ENCODE measurements at places on chromosomes 6 and 20. TPM values are rescaled to one million over a fixed set of nuclear protein-coding genes. Genes with fewer than 3 reads are reported as not detected.

- no peak for DNase-seq
Observed at GRCh38 chr6:98458708-98459107, 375.7 kb upstream of the POU3F2 start.

DNA sequence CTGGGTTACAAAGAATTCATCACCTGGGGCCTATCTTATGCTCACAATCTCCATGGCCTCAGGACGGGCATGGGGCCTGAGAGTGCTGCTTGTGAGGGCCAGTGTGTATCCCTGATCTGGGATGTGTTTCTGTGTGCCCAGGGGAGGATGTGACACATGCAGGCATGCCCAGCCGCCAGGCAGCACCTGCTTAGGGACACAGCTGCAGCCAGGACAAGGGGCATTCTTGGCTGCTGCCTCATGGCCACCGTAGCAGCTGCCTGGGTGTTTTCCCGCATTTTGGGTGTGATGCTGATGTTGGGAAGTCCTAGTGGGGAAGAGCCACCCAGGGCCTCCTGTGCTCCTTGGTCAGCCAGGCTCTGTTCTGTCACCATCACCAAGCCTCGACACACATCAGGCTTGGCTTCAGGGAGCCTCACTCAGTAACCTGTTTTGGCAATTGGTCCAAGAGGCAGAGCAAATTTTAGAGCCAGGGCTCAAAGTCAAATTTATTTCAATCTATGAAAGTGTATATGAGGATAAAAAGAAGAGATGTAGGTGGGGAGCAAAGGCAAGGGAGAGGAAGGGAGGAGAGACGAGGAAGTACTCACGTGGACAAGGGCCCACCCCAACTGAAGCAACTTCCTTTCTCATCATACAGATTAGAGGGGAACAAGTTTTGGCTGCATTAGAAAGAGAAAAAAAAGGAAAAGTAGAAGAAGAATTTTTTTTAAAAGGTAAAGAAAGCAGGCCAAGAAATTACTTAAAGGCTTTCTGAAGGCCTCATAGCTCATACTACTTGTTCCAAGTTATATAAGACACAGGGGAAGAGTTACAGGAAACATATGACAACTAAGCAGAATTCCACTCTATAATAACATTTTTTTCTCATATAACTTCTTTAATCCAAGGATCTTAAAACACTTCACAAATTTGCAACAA lies 269.9 kb upstream of the SUPT3H start:
- no peak for DNase-seq

- DNase-seq, result no peak
Observed at GRCh38 chr6:3457710-3458602, 1.1 kb upstream of the SLC22A23 start.

DNA sequence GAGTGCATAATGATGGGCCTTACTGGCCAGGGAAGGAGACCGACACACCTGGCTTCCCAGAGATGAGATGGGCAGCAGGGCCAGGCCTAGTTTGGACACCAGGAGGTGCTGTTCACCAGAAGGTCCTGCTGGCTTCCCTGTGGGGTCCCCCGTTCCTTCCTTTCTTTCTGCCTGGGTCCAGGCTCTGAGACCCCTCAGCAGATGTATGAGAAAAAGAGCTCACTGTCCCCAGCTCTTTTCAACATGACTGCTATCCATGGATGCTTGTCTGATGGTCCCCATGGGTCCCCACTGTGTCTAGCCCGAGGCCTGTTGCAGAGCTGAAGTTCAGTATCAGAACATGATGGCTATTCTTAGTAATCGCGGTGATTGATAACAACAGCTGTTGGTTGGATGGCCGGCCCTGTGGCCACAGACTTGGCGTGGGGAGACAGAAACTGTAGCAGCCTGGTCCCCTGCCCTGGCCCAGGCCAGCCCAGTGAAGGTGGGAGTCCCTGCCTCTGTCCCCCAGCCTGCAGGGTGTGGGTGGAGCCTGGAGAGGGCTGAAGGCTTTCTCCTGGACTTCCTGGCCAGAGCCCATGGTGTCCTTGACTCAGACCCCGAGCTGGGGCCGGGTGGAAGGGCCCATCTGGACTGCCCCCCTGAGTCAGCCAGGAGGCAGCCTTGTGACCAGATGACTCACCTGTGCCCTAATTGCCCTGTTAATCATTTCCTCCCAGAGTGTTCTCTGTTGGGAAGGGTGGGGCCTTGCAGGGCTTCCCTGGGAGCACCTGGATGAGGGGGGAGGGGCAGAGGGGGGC lies 9.9 kb upstream of the BAK1 start:
- DNase-seq, result peak; percentile 93

DNA sequence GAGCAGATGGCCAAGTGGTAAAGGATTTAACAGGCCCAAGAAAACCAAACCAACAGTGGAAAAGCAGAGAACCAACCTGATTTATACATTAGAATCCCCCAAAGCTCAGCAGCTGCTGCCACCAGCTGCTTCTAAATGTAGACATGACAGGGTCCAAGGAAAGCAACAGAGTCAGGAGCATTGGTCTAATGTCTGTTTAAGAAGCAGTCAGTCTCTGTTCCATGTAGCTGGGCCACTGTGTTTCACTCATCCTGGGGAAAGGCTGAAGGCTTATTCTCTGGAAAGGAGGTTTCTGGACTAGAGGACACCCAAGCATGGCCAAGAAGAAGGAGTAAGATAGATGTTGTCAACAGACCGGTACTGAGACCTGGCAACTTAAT lies 75.4 kb downstream of the TMEM244 start:
- DNase-seq, result no peak

The FITM2 gene
- 7.4 TPM for total RNA-seq

DNA sequence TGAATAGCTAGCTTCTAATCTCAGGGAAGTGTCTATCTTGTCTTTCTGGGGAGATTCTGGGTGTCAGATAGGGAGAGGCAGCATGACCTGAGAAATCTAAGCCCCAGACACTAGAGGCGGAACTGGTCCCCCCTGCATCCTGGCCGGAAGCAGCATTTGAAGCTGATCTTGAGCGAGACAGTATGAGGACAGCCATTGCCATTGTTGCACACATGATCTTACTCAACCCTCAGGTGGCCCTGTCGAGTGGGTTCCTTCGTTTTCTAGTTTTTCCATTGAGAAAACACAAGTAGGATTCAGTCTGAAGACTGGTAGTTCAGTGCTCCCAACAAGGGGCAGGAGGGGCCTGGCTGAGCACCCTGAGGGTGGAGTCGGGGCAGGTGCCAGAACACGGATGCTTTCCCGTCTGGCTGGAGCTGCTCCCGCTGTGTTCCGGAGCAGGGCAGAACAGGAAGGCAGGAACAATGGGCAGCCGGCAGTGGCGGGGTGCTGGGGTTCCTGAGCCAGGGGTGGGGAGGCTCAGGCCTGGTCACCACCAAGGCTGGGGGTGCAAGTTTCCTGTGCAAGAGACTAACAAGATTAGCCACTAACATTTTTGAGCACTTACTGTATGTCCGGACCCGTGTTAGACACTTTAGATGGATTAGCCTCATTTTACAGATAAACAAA lies 7.9 kb upstream of the SDCBP2 start:
- DNase-seq, result peak; percentile 89

DNA sequence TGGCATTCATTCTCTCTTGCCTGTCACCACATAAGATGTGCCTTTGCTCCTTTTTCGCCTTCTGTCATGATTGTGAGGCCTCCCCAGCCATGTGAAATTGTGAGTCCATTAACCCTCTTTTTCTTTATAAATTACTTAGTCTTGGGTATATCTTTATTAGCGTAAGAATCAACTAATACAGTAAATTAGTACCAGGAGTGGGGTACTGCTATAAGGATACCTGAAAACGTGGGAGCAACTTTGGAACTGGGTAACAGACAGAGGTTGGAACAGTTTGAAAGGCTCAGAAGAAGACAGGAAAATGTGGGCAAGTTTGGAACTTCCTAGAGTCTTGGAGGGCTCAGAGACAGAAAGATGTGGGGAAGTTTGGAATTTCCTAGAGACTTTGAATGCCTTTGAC lies 46.6 kb downstream of the RNF182 start:
- DNase-seq, result no peak

The IPCEF1 gene
- 2.0 TPM for total RNA-seq

The DPM1 gene
- total RNA-seq, result 21.1 TPM

DNA sequence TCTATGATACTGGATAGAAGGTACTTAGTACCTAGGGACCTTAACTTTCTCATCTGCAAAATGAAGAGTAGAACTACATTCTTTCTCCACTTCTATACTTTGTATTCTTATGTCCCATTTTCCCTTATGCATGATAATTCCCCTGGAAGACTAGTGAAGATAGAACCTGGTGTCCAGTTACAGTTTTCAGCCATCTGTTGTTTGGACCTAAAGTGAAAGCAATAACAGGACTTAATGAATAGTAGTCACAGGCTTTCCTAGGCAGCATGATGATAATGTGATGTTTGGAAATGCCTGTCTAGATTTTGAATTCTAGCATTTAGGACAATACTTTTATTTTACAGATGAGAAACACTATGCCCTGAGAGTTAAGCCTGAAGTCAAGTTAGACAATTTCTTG lies 153.8 kb downstream of the RIMS1 start:
- no peak for DNase-seq

GRCh38 chr6:148602136-148602535 lies 144.7 kb upstream of the UST start:
- no peak for DNase-seq

DNA sequence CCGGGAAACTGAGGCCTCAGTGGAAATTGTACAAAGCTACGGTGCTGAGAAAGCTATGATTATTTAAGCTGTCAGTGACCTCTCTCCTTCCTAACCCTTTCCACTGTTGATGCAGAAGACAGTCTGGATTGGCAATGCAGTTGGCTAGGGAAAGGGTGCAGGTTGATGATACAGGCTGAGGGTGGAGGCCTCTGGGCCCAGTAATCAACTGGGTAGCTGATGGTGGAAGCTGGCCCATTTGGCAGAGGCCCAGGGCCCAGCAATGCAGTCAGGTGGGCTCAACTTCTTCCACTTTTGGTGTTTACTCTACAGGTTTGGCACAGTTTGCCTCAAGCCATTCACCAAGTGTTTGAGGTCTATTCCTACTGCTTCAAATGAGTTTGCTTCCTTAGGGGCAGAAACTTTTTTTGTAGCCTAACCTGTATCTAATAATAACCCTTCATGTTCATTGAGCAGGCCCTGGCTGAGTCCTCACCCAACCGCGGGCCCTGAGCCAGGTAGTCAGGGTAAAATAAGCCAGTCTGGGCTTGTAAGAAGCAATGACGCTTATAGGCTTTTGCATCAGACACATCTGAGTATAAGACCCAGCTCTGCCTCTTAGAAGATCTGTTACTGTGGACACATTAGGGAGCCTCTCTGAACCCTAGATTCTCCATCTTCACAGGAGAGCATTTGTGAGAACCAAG lies 12.1 kb downstream of the BCL2L1 start:
- DNase-seq, result no peak

The IMPG1 gene
- not detected for total RNA-seq

The SLC32A1 gene
- not detected for total RNA-seq

The ZSCAN12 gene
- 5.9 TPM for total RNA-seq

DNA sequence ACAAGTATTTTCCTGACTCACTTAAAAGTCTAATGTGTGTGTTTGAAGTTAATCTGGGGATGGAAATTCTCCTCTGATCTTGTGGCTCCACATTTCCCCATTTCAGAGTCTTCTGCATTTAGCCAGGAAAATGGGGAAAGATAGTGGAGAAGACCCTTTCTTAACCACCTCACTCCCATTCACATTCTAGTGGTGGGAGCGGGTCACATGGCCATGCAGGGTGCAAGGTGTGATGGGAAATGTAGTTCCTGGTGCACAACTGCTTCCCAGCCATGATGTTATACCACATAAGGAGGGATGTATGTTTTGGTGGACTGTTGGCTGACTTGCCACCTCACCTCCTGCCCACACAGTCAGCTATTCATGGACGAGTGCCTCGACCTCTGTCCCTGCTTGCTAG lies 61.8 kb downstream of the BANF2 start:
- DNase-seq, result no peak

The KCTD20 gene
- total RNA-seq, result 30.0 TPM

- no peak for DNase-seq
Observed at GRCh38 chr6:158472447-158472846, 87.4 kb upstream of the TMEM181 start.

- DNase-seq, result no peak
Observed at GRCh38 chr6:72953971-72954381, 271.3 kb downstream of the KHDC1L start.

GRCh38 chr6:97437087-97437486 lies 154.1 kb upstream of the MMS22L start:
- no peak for DNase-seq

The RSPO4 gene
- not detected for total RNA-seq

- no peak for DNase-seq
Observed at GRCh38 chr20:61556111-61556510, 304.1 kb downstream of the CDH4 start.

GRCh38 chr6:63807056-63807455 lies 171.5 kb downstream of the PHF3 start:
- DNase-seq, result no peak

The SLC22A7 gene
- total RNA-seq, result not detected

The MBOAT1 gene
- 9.6 TPM for total RNA-seq

GRCh38 chr6:36318690-36319435 lies 17.8 kb downstream of the BNIP5 start:
- no peak for DNase-seq

GRCh38 chr6:27209196-27209595 lies 38.3 kb upstream of the PRSS16 start:
- DNase-seq, result no peak

DNA sequence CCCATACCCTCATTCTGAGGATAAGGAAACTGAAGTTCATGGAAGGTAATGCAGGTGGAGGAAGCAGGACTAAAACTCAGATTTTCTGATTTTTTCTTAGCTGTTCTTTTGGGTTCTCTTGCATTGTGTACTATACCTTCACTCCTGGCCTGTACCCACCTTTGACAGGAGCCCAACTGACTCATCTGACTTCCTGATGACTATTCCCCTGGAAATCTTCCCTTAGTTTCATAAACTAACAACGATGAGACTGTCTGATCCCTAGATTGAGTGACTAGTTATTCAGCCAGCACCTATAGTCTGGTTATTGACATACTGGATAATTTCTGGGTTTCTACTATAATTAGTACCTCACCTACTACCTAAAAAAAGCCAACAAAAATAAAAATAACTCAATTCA lies 10.1 kb downstream of the CRYBG1 start:
- no peak for DNase-seq

DNA sequence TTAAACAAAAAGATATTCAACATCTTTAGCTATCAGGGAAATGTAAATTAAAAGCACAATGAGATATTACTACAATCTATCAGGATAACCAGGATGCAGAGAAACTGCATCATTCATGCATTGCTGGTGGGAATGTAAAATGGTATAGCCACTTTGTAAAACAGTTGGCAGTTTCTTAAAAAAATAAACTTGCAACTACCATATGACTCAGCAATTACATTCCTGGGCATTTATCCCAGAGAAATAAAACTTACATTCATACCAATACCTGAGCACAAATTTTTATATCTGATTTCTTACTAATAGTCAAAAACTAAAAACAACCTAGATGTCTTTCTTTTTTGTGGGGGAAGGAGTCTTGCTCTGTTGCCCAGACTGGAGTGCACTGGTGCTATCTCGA lies 190.3 kb upstream of the TAB2 start:
- no peak for DNase-seq

DNA sequence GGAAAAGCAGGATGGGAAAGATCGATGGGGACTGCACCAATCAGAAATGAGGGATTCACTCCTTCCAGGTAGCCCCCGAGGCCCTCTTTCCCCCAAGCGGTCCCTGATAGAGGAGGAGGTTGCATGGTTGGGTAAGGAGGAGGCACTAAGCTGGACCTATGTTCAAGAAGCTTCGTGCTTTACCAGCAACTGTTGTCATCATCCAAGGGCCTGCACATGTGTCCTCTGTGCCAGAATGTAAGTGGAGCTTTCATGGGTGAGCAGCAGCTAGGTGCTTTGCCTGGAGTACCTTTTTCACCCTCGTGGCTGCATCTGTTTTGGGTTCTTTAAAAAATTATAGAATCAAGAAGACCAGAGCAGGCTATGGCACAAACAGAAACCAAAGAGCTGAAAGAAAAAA lies 54.0 kb downstream of the GMPR start:
- DNase-seq, result no peak

Measured in vagina (tissue), 2 donors.